ENCODE measurements at places on chromosomes 2 and 18.

GRCh38 chr2:217873371-217873770 lies 129.4 kb downstream of the TNS1 start:
- DNase-seq: no peak

- no peak for DNase-seq
Observed at GRCh38 chr2:85173909-85174308, 40.7 kb downstream of the TCF7L1 start.

DNA sequence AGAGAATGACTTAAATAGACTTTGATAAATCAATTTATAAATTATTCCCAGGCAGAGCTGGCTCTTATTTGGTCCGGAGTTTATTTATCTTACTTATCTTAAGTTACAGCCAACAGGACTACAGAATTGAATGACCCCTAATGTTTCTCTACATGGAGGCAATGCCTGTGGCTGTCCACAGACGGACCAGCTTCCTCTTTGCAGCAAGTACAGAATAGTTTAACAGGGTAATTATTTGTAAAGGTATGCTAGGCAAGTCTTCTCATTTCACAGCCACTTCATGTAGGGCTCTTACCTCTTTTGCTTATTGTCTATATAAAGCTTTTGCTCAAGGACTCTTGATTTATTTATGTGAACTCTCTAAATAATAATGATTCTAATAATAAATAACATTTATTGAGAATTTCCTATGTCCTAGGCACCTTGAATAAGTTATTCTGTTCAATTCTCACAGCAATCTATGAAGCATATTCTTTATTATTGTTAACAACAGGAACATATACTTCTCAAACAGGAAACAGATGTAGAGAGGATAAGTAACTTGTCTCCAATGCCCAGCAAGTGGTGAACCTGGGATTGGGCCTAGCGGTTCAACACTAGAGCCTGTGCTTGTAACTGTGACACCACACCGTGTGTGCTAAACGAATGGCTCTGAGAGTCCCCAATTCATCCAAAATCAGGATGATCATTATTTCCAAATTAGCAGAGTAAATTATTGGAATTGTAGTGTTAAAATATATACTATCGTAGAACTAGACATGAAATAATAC lies 58.8 kb upstream of the NXPH2 start:
- no peak for DNase-seq

DNA sequence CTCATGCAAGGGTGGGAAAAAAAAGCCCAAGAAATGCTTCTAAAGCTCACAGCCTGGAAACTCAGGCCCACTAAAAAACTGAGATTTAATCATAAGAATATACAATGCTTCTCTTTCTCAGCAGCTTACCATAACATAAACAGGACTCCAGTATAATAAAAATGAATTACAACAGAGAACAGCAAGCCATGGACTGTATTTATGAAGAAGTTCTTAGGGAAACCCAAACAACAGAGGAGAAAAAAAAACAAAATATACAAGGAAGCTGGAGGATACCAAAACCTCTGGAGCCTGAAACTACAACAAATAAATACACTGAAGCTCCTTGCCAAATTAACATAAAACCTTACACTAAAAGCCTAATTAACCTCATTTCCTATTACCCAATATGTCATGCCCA lies 187.8 kb downstream of the RDH14 start:
- no peak for DNase-seq

DNA sequence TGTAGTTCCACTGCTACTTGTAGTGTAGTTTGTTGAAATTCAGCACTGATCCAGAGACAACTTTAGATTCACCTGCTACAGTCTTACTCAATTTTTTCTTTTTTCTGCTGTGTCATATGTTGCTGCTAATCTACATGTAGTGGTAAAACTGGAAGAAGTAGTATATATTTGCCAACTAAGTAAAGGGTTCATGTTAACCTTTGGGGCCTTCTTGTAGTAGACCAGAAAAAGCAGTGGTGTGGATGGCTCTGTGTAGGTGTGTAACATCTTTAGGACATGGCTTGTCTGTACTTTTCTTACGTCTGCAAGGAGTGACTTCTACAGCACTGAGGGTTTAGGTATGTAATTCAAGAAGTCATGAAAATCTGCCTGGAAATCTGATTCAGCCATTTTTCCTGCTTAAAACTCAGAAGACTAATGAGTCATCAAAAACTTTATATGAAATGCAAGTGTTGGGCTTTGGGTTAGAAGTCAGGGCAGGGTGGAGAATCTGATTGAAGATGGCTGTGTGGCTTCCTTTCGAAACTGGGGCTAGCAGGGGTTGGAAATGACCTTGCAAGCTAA lies 8.4 kb downstream of the PTPRM start:
- no peak for DNase-seq

DNA sequence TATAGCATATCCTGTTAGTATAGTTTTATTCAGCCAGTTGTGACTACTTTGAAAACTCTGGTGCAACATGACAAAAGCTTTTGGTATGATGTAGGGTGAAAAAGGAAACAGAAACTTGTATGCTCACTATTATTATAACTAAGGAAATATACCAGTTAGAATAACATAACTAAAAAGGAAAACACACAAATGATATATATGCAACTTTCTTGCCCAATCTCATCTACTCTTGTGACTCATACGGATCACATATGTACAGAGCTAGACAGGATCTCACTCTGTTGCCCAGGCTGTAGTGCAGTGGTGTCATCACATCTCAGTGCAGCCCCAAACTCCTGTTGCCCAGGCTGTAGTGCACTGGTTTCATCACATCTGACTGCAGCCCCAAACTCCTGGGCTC lies 12.4 kb upstream of the TLK1 start:
- DNase-seq: no peak

DNA sequence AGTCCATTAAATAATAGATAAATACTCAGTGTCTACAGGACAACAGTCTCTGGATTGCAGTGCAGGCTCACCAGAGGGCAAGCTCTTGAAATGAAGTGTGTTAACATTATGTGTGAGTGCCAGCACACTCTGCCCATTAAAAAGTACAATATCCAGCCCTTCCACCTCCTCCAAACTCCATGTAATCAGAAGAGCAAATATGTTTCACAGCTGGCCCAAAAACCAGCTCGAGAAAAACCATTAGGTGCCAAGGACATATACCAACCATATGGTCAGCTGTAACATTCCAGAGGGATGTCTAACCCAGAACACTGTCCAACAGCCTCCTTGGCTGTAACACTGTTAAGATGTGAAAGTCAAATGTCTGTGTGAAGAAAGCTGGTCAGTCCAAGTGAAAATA lies 112.2 kb downstream of the ZNF385B start:
- no peak for DNase-seq
